ENCODE measurements at places on chromosomes 4 and X.

- DNase-seq: no peak
These were observed 9.2 kb upstream of the MSN start for GRCh38 chrX:65658229-65658628.

DNA sequence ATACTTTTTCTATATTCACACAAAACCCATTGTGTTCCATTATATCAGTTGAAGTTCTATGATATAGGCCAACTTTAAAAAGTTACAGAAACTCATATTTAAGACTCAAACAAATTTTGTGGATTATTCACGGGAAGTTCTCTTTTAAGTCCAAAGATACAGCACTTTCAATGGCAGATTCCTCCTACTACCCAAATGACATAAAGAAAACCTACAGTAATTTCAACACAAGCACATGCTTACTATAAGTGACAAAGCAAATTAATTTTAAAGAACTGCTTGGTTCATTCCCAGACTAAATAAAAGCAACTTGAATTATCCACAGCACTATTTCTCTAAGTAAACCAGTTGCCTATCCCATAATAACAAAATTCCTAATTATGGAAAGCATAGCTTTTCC lies 4.1 kb downstream of the PPA2 start:
- no peak for DNase-seq

DNA sequence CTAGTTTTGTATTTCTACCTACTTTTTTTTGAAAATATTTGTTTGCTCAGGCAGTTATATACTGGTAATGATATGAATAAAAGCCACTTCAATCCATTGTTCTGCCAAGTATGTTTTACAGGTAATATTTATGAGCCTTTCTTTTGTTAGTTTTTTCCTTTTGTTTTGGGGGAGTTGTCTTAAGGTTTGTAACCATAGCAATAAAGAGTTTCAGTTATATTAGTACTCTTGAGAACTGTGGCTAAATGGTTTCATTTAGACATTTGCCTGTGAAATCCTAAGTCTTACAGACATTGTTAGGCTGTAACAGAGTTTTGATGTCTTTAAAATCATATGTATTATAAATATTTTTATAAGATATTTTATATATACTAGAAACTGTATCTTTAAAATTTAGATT lies 150.1 kb downstream of the DIPK2B start:
- DNase-seq: no peak

GRCh38 chrX:13470685-13470977 lies 98.8 kb upstream of the EGFL6 start:
- DNase-seq: no peak

DNA sequence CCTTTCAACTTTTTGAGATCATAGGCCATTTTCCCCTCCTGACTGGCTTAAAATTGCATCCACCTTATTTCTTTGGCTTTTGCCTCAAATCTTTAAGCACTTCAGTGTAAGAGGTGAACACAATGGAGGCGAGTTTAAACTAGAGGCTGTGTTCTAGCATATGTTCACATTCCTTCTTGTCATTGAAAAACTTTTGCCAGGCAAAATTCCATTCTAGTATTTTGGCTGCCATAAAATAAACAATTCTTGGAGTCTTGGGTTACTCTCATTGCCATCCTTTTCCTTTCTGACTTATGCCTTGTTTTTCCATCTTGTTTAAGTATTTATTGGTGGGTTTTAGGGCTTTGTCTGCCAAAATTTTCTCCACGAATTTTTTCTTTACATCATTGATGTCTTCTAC lies 137.3 kb upstream of the ANXA10 start:
- DNase-seq: no peak

DNA sequence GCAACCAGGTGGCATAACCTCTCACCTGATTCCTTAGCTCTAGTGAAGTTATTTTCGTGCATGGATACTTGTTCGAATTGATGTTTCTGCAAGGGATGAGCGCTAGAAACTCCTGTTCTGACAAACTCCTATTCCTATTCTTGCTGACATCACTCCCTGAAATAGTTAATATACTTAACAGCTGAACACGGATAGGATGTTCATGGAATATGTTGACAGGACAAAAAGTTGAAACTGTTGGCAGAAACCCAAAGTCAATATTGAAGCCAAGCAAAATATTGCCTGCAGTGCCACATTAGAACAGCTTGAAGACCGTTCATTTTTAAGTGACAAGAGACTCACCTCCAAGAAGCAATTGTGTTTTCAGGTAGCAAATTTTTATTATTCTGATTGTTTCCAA lies at the start of gene KLKB1:
TSS of gene KLKB1 (plus strand) at position 287 of the 400 bp plus-strand sequence. CDS start 689 bp downstream, outside the sequence.
- no peak for DNase-seq

GRCh38 chrX:104335756-104336155 lies 81.0 kb upstream of the ESX1 start:
- DNase-seq: no peak

GRCh38 chr4:141899103-141899502 lies 262.7 kb downstream of the IL15 start:
- DNase-seq: no peak

GRCh38 chr4:8274765-8275547 lies 5.4 kb downstream of the HTRA3 start:
- DNase-seq: no peak

GRCh38 chrX:15616531-15616930 lies 15.8 kb upstream of the ACE2 start:
- no peak for DNase-seq

- DNase-seq: peak; percentile 10
These were observed 337.3 kb upstream of the HS3ST1 start for GRCh38 chr4:11765849-11766453.

DNA sequence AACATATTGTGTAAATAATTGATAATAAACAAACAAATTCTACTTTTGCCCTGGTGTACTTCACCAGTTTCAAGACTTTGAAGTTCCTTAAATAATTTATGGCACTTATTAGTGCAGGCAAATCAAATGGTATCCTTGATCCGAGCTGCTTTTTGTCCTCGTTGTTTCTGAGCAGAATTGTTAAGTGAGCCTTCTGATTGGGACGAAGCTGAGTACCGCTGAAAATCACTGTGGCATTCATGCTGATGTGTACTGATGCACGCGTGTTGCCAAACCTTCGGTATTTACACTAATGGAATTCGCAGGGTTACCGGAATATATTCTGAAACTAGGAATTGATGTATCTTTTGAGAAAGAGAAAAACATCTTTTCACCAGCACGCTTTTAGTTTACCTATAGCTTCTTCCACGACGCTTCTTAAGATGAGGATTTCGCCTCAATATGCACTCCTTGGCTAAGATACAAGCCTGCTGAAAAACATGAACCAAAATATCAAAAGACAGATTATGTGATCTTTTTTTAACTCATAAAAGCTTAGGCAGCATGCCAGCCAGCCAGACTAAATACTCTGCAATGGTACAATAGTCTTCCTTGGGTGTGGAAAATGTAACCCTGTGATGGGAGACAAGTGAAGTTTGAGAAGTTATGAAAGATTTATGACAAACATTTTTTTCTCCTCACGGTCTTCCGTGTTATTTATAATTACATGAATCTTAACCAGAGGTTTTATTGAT lies 48.9 kb upstream of the TENM3 start:
- DNase-seq: no peak

DNA sequence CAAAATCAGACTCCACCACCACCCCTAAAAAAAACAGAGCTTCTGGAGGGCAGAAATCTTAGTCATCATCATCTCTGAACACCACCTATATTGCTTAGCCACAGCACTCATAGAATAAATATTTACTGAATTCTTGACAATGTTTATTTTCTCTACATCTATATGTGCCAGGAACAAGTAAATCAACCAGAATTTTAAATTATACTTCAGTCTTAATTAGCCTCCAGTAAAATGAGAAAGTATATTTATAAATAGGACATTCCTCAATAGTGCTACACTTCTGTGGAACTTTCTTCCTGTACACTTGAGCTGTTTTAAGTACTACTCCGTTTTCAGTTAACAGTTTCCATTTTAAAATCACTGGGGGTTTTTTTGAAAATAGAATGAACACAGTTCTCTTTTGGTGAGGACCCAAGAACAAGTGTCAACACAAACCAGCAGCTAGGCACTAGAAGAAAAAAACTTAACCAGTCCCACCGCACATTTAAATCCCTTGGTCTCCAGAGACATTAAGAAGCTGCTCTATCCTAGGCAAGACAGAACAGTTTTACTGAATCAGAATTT lies 25.5 kb downstream of the SMIM14 start:
- DNase-seq: no peak

DNA sequence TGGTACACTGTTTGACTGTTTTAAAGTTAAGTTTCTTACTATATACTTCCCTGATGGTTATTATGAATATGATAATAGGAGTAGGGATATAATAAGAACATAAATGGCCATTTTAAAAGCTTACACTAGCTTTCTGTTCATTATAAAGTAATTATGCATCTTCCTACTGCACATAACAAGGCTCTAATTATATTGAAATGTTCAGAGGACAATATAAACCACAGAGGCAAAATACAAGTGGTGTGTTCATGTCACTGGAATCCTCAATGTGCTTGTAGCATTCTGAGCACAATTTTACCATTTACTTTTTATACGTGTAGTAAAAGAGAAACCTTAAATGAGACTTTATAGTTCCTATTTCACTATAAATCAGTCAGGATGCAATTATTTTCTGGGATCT lies 268.3 kb downstream of the TMA16 start:
- DNase-seq: no peak

DNA sequence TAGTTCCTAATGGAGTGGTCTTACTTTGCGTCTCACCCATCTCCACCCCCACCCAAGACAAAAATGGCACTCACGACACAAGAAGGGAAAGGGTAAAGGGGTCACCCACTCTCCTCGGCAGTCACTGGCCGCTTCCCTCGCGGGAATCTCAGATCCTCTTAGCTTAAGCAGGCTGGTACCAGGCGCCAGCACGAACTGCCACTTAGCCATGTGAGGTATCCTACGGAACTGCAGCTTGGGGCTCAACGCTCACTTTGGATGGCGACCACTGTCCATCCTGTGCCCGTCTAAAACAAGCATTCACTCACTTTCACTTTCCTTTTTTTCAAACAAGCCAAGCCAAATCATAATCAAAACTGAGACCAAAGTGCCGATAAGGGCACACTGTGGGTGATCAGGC lies 14.6 kb upstream of the MAGIX start:
- no peak for DNase-seq

DNA sequence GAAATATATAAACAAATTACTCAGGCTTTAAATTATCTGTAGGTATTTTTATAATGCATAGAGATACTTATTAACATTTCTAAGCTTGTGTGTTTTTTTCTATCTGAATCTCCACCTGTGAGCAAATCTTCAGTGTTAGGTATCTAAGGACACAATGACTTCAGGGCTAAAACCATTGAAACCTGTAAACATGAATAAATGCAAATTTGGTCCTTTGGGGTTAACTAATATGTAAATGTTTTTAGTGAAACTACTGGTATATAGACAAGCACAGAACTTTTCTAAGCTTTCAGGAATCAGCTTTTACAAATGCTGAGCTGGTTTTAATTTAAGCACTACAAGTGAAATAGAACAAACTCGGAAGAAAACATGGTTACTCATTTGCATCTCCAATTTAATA lies 147.9 kb downstream of the FBXO8 start:
- no peak for DNase-seq

DNA sequence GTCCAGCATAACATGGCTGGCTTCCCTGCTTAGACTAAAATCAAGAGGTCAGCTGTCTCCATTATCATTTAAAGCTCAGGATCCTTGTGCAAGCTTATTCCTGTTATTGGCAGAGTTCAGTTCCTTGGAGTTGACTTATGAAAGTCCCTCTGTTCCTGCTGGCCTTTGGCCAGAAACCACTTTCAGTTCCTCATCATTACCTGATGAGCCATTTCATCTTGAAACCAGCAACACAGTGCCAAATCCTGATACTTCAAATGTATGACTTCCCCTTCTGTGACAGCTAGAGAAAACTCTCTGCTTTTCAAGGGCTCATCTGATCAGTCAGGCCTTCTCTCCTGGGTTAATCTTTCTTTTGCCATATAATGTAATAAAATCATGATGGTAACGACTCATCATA lies 110.6 kb upstream of the FSTL5 start:
- DNase-seq: no peak

DNA sequence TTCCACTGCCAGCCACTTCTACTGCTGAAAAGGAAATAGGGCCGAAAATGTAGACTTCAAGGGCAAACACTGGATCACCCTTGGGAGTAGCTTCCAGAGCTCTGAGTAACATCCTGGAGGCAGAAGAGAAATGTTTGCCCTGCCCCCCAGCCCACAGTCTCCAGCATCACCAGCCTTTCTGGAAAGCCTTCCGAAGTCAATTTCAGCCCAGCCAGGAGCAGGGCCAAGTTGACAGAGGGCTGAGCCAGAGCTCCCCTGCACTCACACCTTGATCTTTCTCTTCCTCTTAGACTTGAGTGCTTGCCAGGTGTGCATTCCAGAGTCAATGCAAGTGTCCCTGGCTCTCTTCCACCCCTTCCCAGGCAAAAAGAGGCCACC lies 35.2 kb downstream of the SLC25A5 start:
- DNase-seq: peak; percentile 68

DNA sequence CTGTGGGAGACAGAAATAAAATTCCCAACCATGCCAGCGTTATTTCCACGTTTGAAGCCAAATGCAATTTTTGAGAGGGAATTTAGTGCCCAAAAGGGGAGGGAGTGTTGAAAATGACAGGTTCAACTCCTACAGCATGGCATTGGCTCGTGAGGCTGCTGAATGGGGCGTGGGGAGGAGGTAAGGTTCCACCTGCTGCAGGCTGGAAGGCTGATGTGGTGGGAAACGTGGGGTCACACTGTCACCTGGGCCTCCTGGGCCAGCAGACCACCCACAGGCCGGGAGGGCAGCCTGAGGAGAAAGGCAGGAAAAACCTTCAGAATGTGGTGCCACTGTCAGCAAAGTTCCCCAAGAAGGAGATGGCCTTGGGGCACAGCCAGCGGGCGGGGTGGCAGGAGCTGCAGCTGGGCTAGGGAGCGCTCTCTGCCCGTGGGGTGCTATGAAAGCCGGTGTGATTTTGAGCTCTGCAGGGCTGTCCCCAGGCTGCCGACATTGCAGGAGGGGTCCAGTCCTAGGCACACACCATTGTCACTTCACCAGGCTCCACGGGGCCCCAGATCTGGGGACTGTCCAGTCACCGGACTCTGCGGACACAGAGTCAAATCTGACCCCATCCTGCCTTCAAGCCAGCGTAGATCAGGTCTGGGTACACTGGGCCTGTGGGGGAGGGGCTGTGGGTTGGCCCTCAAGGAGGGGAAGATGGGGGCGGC lies 19.6 kb downstream of the MSANTD1 start:
- no peak for DNase-seq

DNA sequence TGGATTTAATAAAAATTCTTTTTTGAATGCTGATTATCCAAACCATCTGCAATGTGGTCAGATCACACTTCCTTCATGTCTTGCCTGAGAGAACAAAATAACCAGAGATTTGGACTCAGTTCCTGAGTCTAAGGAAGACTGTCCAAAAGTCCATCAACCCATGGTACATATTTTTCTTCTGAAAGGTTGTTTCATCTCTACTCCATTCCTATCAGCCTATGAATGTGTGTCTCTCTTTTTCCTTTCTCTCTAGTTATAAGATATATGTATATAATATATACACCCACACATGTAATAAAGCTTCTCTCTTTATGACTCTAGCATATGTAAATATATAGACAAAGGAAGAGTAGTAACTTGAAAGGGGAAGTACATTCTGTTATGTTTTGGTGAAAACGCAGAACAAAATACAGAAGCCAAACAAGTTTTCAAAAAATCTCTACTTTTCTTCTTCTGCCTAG lies 226.9 kb downstream of the ARHGAP24 start:
- no peak for DNase-seq

- no peak for DNase-seq
These were observed 41.7 kb downstream of the PRPS1 start for GRCh38 chrX:107669885-107670628.

- no peak for DNase-seq
These were observed 8.6 kb downstream of the PJA1 start for GRCh38 chrX:69156638-69157037.

GRCh38 chrX:2398064-2398656 lies 102.6 kb downstream of the DHRSX start:
- DNase-seq: peak; percentile 14

- DNase-seq: peak; percentile 18
These were observed 446 bp upstream of the UBE2A start for GRCh38 chrX:119573840-119574393.
